ENCODE measurements at places on chromosomes 4 and X.

DNA sequence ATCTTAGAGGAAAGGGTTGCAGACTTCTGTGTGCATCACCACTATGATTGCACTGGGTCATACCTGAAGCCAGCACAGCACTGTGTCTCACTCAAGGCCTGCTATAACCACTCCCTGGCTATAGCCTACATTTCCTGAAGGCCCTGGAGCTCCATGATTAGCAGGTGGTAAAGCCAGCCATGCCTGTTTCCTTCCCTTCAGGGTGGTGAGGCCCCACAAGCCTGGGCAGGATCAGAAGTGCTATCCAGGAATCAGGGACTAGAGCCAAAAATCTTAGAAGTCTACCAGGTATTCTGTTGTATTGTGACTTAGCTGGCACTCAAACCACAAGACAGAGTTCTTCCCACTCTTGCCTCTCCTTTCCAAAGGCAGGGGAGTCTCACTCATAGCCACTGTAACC is 734.6 kb downstream of the GLUD2 start:
- DNase-seq = no peak

GRCh38 chrX:103536732-103537131 is 17.4 kb upstream of the RAB40A start:
- DNase-seq = no peak

- no peak for DNase-seq
Observed at GRCh38 chr4:115670930-115671329, 557.5 kb upstream of the NDST4 start.

- no peak for DNase-seq
Observed at GRCh38 chr4:63901304-63901703, 507.9 kb downstream of the TECRL start.

- DNase-seq = no peak
Observed at GRCh38 chrX:68710870-68711576, 63.6 kb downstream of the STARD8 start.

- DNase-seq = no peak
Observed at GRCh38 chr4:123640271-123640670, 243.7 kb downstream of the SPRY1 start.
